ENCODE measurements at places on chromosomes 12 and 14.

GRCh38 chr14:85421186-85421877 lies 108.6 kb upstream of the FLRT2 start:
- DNase-seq = peak; percentile 39

GRCh38 chr12:67151886-67152285 lies 117.3 kb upstream of the CAND1 start:
- no peak for DNase-seq

GRCh38 chr14:52365071-52365470 lies 51.0 kb downstream of the PTGER2 start:
- DNase-seq = no peak

DNA sequence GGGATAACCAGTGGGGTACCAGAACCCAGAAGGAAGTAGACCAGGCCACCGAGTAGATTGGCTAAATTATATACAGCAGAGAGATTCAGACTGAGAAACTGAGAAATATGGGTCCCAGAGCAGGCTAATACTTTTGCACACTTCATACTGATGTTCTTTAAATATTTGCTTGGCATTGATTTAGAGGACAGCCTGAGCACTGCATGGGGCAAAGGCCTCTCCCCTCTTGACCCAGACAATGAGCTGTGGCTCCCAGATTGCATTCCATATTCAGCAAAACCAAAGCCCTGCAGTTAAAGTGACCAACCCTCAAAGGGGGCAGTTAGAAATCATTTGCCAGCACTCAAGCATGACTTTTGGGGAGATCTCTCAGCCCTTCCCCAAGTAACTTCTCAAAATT lies 279.2 kb downstream of the SUDS3 start:
- no peak for DNase-seq

DNA sequence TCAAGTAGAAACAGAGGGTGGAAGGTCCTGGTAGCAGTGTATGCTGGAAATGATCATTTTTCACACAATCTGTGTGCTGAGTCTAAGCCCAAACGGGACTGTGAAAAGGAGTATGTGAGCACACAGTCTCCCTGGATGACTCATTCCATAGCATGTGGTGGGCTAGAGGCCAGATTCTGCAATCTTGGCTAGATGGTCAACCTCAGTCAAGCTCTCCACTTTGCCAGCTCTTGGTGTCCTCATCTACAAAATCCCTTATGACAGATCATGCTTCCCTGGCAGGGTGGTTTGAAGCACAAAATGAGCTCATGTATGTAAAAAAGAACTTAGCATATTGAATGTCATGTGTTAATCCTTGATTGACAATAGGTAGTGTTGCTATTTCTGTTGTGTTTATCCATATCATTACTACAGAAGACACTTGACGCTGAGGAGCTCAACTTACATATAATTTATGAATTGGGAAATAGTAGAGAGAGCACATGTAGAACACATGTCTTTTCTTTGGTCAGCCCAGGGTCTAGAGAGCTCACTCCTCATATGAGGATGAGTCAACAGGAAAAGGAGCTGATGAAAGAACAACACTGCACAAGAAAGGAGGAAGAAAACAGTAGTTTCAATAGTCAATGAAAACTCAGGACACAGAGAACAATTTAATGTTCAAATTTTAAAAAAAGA lies 517.5 kb downstream of the BCL11B start:
- no peak for DNase-seq

DNA sequence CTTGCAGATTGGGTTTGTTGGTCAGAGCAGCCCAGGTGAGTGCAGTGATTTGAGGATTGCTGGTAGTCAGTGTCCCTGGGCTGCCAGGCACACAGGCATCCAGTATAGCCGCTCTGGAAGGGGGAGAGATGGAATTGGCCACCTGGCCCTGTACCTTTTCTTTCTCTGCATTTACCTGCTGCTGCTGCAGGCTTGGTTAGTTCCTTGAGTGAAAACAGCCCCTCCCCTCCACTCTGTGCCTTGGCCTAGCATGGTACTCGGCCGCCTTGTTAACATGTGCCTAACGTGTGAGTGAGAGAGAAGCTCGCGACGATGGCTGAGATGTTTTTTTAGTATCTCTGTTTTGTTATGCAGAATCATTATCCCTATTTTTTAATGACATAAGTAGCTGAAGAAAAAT lies 49.3 kb upstream of the AMN start:
- no peak for DNase-seq

GRCh38 chr12:56128670-56129205 lies 671 bp downstream of the ESYT1 start:
- no peak for DNase-seq

DNA sequence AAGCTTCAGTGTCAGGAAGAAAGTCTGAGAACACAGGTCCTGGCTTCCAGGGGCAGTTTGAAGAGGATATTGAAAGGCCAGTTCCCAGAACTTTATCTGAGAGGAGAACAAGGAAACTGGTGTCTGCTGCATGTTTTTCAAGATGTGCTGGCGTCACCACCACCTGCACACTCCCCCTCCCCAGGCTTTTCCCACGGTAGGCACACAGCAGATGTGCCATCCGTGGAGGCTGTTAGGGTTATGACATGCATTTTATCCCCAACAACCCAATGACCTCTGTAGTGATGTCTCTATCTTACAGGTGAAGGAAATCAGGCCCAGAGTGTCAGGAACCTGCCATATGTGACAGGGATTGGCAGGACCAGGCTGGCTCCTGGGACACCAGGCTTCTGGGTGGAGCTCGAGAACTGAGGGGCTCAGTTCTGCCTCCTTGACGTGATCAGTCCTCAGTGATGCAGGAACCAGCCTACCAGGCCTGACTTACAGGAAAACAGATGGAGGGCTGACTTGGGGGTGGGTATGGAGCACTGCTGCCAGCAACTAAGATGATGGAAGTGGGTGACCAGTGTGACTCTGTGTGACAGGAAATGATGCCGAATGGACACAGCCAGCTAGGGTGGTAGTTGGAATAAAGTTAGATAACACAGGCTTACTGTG lies 16.8 kb downstream of the SLC25A47 start:
- DNase-seq = no peak

DNA sequence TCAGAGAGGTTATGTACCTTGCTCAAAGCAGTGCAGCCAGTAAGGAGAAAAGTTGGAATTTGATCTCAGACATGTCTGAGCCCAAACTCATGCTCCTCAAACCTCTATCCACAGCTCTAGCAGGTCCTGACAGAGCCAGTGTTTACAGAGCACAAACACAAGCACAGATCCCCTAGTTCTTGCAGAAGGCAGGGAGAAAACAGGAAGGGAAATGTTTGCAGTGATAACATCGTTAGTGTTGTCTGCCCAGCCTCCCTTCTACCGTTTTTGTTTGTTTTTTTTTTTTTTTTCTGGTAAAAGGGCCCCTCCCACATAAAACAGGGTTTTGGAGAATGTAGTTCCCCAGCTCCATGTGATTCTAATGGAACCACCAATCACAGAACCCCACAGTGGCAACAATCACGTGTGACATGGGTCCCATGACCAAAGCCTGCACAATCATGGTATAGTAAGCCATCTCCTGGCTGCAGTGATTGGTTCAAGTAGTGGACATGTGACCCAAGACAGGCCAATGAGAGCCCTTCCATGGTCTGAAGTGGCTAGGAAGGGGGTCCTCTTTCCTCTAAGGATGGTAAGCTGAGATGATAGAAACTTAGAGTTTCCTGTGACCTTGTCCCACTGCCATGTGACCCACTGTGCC lies 513.4 kb downstream of the MED13L start:
- no peak for DNase-seq

GRCh38 chr12:109927622-109928021 lies 27.5 kb downstream of the TCHP start:
- no peak for DNase-seq

- DNase-seq = no peak
Observed at GRCh38 chr12:68641138-68641537, 30.4 kb downstream of the RAP1B start.

GRCh38 chr14:57389646-57390036 lies 745 bp upstream of the NAA30 start:
- DNase-seq = no peak

GRCh38 chr12:13962699-13963098 lies 18.7 kb downstream of the GRIN2B start:
- DNase-seq = no peak

DNA sequence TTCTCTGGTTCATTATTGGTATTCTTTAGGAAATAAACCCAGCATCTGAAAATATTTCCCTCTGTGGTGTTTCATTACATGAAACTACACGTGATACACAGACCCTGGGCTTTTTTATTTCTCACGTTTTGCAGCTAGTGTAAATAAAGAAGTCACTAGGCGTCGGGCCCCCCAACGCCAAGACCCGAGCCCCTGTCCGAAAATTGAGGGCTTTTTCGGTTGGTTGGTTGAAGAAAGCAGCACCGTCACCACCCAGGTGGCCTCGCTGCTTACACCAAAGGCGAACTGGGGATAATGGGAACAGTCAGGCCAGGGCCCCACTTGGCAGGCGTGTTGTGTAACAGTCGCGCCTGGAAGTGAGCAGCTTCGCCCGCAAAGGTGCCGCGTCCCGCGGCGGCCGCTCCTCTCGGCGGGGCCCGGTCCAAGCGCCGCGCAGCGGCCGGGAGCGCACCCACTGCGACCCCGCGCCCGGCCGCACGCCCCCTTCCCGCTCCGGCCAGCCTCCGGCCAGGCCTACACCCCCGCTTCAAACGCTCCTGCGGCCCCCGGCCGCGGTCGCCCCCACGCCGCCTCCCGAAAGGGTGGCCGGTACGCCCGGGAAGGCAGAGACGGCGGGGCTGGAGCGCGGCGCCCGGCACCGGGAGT lies 1.2 kb downstream of the DUSP16 start:
- no peak for DNase-seq

GRCh38 chr12:95538656-95539055 lies 12.6 kb downstream of the USP44 start:
- no peak for DNase-seq

GRCh38 chr14:88321692-88322503 lies 1.2 kb downstream of the KCNK10 start:
- no peak for DNase-seq

- no peak for DNase-seq
Observed at GRCh38 chr14:74426202-74426582, at the start of gene SYNDIG1L. Gene SYNDIG1L, minus strand, starts transcription at chr14:74426210. Its CDS starts 16,466 bp downstream, at chr14:74409744.

GRCh38 chr14:24964048-24964447 lies 85.9 kb downstream of the STXBP6 start:
- no peak for DNase-seq

DNA sequence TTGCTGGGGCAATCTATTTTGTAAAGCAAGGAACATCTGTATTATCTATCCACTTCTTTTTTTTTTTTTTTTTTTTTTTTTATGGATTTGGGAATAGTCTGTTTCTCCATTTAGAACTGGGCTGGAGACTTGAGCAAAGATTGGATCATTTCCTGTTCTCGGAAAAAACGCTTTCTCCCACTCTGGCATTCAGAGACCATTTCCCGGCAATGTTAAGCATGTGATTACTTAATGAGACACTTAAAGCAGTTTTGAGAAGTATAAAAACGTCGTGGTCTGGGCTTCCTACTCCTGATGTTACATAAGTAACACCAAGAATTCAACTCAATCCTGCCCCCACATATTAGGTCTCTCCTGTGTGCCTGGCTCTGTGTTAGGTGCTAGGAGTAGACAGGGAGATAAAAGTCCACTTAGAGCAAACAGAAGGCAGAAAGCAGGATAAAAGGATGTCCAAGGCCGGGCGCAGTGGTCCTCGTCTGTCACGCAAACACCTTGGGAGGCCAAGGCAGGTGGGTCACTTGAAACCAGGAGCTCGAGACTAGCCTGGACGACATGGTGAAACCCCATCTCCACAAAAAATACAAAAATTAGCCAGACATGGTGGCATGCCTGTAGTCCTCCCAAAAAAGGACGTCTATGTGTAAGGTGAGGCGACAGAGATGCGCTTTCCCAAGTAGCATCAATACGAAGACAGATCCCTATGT lies 152.1 kb upstream of the GSC start:
- no peak for DNase-seq

GRCh38 chr14:23621932-23622730 lies 14.0 kb upstream of the DHRS2 start:
- DNase-seq = no peak

DNA sequence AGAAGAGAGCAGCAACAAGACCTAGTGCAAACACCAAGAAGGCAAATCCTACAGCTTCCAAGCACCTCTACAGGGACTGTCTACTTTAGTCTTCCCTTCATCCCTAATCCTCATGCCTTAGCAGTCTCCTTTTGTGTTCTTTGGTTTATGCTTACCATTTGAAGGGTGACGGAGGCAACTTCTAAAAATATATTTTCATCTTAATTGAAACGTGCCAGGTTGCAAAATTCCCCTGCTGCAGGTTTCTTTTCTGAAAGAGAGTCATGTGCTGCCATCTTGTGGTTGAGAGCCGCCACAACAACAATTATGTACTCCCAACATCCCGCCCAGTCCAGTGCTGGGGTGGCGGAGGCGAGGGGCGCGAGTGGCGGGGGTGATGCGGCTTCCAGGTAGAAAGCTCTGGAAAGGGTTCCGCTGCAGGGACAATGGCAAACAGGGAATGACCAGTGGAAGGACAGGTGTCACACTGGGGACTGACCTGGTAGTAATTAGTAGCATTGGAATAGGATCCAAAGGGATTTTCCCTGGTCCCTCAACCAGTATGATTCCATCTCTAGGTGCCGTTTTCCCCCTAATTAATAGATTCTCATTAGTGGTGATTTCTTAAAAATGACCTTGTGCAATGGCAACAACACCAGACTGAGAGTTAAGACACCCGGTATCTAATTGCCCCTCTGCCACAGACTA lies 80.3 kb upstream of the GNG2 start:
- DNase-seq = no peak

DNA sequence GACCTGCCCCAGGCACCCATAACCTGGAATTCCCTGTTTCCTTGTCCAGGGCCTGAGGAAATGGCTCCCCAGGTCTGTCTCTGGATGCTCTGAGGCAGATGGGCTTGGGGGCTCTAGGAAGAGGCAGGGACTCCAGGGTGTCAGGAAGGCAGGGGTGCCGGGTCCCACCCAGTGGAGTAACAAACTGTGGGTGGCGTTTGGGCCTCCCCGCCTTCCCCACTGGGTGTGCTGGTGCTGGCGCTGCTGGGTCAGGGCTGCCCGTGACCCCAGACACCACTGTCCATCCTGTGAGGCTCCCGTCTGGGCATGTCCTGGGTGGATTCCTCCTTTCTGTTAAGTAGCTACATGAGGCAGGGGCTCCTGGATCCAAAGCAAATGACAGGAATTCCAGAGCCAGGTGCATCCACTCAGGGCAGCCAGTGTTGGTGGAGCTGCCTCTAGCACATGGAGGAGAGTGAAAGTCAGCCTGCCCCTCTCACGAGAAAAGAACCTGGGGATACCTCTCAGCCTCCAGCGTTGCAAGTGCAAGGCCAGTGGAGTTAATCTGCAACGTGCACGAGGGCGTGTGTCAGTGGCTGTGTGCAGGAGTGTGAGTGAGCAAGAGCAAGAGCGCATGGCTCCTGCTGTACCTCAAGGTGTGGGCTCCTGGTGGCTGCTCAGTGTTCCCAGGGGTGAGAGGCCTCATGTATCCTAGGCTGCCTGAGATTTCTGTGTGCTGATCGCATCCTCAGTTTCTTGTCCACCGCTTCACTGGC lies 403.1 kb downstream of the TMEM121 start:
- DNase-seq = no peak

GRCh38 chr14:37165794-37166193 lies 6.6 kb downstream of the SLC25A21 start:
- no peak for DNase-seq

All from AG09309 (cell line).